Stimulated activated CD4-positive, alpha-beta T cell treated with anti-CD3 and anti-CD28 coated beads, Interleukin-4, amount 100 ng/mL, for 1 hour (primary cell): ENCODE measurements at places on chromosomes 5 and 9.

DNA sequence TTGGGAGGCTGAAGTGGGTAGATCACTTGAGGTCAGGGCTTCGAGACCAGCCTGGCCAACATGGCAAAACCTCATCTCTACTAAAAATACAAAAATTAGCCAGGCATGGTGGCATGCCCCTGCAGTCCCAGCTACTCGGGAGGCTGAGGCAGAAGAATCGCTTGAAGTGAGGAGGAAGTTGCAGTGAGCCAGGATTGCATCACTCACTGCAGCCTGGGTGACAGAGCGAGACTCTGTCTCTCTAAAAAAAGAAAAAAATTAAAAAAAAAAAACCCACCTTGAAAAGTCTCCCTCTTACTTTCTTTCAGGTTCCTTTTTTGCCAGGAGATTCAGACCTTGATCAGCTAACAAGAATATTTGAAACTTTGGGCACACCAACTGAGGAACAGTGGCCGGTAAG is 34.2 kb downstream of the CDK7 start:
- no peak for DNase-seq

DNA sequence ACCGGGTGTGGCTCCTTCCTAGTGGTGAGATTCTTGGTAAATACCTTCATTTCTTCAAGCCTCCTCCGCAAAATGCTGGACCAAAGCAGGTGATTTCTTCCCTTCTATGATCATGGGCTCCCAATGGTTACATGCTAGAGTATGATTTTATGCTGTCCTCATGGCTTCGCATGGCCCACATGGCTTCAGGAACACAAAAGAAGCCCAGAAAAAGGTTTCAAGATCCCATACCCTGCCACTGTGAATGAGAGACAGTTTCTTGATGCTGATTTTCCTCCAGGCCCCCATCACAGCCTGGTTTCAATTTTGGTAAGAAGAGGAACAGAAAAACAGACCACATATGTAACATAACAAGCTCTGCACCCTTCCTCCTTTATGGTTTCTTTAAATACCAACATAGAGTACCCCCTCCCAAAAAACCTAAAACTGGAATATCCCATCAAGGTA is 2.4 kb upstream of the RXFP3 start:
- no peak for DNase-seq

DNA sequence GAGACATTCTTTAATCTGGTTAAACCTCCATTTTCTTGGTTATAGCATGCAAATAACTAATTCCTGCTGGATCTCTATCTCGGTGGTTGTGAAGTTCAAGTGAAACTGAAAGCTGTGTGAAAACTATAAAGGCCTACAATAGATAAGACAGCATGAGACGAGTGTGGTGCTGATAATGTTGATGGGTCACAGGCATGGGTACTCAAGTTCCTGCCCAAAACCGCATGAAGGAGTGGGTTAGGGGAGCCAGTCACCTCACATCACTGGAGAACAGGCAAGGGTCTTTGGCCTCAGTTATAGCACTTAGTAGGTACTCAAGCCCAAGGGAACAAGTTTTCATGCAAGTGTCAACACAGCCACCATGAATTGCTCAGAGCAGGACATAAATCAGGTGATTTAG is 16.7 kb downstream of the HMHB1 start:
- no peak for DNase-seq

DNA sequence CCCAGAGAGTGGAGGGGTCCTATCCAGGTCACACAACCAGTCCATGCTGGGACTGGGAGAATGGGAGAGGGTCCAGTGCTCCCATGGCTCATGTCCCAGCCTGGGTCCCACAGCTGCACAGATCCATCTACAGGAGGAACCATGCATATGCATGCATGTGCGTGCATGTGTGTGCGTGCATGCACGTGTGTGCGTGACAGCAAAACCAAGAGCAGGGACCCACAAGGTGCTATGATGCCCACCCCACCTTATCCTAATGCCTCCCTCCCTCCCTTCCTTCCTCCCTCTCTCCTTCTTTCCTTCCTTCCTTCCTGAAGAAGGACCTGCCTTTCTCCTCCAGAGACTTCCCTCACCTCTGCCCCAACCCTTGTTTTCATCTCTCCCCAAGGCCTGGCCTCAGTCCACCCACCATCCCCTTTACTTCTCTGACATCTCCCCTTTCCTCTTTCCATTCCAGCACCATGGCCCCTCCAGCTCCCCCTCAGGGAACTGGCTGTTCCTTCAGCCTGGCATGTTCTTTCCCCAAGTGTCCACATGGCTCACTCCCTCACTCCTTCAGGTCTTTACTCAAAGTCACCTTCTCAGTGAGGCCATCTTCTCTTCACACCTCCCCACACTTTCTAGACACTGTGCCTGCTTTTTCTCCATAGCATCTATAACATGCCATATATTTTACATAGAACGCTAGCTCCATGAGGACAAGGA is 21.8 kb downstream of the AQP7 start:
- no peak for DNase-seq

DNA sequence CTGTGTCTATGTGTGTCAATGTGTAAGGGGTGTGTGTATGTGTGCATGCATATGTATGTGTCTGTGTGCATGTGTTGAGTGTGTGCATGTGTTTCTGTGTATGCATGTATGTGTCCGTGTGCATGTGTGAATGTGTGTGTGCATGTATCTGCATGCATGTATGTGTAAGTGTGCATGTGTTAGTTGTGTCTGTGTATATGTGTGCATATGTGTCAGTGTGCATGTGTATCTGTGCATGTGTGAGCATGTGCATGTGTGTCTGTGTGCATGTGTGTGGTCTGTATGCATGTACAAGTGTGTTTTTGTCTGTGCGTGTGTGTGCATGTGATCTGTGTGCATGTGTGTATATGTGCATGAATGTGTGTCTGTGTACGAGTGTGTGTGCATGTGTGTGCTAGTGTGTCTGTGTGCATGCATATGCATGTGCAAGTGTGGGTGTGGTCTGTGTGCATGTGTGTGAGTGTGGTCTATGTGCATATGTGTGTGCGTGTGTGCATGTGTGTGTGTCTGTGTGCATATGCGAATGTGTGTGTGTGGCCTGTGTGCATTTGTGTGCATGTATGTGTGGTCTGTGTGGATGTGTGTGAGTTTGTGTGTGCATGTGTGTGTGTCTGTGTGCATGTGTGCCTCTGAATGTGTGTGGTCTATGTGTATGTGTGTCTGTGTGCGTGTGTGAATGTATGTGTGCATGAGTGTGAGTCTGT is 9.6 kb downstream of the FAM163B start:
- DNase-seq: no peak
